ENCODE measurements at places on chromosomes 11 and 22.
A peak's percentile ranks its signal among the peaks of the same experiment; 100 is the strongest.

DNA sequence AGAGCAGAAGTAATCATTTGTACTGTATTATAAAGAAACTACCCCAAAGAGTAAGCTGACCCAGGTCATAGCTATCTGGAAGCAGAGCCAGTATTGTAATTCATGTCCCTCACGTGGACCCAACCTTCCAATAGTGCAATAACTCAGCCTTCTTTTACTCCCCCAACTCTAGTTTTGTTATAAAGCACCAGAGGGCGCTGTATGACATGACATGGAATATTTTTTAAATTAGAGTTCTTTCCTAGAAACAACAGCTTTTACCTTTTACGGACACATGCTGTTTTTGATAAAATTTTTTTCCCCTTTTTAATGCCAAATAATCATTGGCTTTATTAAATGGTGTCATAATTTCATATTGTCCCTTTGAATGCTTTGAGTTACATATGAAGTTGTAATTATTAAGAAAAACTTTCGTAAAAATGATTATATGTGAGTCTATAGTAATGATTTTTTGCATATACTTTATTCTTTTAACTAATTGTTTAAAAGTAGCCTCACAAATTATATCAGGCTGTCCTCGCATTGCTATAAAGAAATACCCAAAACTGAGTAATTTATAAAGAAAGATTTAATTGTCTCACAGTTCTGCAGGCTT is 76.9 kb downstream of the DKK3 start:
- DNase-seq = peak; percentile 24

GRCh38 chr11:124608147-124608546 is 3.1 kb upstream of the PANX3 start:
- DNase-seq = no peak

GRCh38 chr11:119666061-119666460 is 62.9 kb downstream of the NECTIN1 start:
- DNase-seq = no peak

- peak; percentile 13 for DNase-seq
Measured at GRCh38 chr11:78418584-78419211, 1.1 kb upstream of the GAB2 start.

DNA sequence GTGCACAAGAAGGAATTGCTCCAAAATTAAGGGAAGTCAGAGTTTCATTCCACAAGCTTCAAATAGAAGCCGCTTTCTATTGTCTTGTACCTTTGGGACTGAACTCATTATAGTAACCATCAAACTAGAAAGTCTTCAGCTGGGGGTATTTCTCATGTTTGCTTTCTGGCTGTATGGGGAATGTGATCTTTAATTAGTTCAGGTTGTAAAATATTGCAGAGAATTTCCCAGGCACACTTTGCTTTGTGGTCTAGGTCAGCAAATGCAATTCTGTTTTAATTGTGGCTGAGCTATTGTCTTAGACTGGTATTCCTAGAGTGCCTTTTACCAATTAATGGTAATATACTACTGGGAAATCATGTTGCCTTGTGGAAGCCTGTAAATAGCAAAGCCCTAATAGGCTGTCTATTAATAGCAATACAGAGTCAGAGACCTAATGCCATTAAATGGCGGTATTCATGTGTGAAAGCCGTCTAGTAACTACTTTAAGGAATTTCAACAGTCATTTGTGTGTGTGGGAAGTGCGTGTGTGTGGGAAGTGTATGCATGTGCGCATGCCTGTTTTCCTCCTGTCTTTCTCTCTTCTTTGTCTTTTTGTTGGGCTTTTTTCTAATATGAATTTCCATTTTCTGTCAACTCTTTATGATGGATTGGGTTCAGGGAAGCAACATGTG is 276.6 kb downstream of the FAT3 start:
- DNase-seq = no peak

GRCh38 chr11:75735181-75735845 is 17.7 kb downstream of the MOGAT2 start:
- DNase-seq = no peak

DNA sequence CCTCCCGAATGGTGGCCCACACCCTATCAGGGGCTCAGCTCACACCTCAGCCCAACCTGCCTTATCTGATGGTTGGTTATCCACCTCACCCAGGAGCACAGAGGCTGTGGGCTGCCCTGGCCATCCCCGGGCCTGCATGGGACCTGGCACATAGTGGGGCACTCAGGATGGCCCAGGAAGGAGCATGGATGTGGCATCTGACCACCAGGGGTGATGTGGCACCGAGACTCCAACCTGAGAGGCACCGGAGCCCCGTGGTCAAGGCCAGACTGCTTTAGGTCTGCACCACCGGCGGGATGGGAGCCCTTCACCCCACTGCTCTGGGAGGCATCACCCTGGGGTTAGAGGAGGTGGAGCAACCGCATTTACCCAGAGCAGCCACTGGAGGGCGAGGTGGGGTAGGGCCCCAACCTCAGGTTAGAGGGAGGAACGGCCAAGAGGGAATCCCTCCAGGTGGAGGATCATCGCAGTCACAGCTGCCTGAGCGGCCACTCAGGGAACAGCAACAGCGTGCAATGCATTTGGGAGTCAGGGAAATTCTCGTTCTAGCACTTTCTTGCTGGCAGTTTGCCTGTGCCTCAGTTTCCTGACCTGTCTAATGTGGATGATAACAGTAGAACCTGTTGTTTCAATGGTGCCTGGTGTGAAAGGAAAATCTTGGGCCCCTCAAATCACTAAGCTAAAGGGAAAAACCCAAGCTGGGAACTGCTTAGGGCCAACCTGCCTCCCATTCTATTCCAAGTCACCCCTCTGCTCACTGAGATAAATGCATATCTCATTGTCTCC is 52.9 kb upstream of the CARS1 start:
- peak; percentile 91 for DNase-seq

GRCh38 chr22:17486313-17486712 is 77.0 kb upstream of the SLC25A18 start:
- no peak for DNase-seq

- DNase-seq = no peak
Measured at GRCh38 chr11:30197869-30198268, 32.9 kb upstream of the FSHB start.

- DNase-seq = no peak
Measured at GRCh38 chr11:84117394-84117793, 831.2 kb upstream of the CCDC90B start.

- DNase-seq = no peak
Measured at GRCh38 chr11:126186025-126186698, 25.3 kb downstream of the RPUSD4 start.

DNA sequence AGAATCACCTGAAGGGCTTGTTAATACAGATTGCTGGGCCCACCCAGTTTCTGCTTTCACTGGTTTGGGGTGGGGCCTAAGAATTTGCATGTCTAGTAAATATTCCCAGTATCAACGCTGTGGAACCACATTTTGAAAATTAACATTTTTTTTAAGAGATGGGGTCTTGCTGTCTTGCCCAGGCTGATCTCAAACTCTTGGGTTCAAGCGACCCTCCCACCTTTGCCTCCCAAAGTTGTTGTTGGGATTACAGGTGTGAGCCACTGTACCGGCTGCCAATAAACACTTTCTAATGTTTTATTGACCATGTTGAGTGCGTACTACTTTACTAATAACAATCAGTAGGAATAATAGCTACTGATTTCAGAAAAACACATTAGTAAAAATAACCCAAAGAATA is 2.5 kb downstream of the EIF4G2 start:
- DNase-seq = no peak

DNA sequence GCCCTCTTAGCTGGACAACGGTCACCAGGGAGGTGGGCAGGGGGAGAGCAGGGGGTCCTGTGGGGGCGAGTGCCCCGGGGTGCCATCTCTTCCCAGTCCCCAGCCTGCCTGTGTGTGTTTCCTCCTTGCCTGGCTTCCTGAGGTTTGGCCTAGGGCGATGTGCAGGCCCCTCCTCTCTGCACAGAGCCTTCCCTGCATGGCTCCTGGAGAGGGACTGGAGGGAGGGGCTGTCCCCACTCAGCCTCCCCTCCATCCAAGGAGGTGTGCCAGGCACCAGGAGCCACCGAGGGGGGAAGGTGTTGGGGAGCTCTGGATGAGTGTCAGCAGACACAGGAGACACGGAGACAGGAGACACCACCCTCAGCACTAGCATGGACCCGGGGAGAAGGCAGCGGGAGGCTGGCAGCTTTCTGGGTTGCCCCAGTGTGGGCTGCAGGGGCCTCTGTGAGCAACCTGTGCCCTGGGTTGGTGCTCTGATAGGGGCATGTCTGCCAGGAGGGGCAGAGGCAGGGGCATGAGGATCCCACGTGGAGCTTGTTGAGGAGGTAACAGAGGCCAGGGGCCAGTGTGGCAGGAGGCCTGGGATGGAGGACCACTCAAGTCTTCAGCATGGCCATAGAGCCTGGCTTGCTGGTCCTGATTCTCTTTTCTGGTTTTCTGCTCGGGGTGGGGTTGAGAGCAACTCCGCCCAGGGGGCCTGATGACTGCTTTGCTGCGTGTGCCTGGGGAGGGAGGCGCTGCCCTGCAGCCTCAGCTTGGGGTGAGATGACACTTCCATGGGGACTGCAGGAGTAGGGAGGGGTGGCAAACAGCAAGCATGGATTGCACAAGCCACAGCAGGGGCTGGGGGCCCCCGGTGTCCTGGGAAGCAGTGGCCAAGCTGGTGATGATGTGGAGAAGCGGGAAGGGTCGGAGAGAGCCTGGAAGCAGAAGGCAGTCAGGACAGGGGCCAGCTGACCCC is 78.8 kb downstream of the ST3GAL4 start:
- DNase-seq = peak; percentile 55

DNA sequence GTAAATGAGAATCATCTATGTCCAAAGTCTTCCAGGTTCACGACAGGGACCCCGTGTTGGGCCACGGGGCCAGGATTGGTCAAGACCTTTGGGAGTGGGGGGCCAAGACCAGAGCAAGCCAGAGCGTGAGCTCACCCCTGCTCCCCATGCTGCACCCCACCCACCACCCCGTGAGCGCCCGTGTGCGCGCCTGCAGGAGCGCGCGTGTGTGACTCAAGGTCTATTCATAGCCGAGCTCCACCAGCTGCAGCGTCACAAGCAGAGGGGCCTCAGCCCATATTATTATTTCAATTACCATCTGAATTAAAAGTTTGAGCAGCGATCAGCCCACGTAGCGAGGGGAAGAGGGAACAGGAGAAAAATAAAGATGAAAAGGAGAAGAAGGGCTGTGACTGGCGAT is 5.2 kb downstream of the KCNJ4 start:
- no peak for DNase-seq

GRCh38 chr11:7665473-7666291 is 7.6 kb downstream of the CYB5R2 start:
- peak; percentile 78 for DNase-seq

DNA sequence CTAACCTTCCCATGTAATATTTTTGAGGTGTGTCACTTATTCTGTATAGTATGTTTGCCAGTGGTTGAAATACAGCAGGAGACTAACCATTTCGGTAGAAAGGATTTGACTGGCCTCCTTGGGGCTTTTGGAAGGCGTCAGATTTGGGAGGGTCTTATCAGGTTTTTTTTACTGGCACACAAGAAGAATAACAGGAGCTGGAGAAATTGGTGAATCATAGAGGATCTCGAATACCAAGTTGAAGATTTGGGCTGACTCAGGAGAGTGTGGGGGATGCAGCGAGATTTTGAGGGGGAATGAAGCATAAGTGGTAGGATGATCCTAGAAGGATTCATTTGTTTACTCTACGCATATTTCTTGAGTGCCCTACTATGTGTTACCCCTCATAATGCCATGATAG is 200.5 kb downstream of the DDX10 start:
- DNase-seq = no peak

DNA sequence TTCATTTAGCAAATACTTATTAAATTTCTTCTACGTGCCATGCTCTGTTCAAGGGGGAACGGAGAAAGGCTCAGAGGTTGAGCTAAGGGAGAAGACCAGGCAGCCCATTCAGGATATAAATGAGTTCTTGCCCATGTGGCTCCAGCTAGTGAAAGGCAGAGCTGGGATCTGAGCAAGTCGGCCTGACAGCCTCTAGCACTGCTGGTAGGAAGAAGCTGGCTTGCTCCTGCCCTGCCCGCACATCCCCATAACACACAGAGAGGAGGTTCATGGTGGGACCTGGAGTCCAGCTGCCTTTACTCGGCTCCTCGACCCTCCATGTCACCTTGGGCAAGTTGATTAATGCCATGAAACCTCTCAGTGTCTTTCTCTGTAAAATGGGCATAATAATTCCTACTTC is 2.0 kb downstream of the SLC15A3 start:
- DNase-seq = peak; percentile 20

GRCh38 chr11:24628224-24628776 is 131.4 kb downstream of the LUZP2 start:
- DNase-seq = no peak

- DNase-seq = peak; percentile 71
Measured at GRCh38 chr11:74749127-74749964, 697 bp downstream of the RNF169 start.

GRCh38 chr22:43745783-43746356 is 66.2 kb downstream of the EFCAB6 start:
- no peak for DNase-seq

DNA sequence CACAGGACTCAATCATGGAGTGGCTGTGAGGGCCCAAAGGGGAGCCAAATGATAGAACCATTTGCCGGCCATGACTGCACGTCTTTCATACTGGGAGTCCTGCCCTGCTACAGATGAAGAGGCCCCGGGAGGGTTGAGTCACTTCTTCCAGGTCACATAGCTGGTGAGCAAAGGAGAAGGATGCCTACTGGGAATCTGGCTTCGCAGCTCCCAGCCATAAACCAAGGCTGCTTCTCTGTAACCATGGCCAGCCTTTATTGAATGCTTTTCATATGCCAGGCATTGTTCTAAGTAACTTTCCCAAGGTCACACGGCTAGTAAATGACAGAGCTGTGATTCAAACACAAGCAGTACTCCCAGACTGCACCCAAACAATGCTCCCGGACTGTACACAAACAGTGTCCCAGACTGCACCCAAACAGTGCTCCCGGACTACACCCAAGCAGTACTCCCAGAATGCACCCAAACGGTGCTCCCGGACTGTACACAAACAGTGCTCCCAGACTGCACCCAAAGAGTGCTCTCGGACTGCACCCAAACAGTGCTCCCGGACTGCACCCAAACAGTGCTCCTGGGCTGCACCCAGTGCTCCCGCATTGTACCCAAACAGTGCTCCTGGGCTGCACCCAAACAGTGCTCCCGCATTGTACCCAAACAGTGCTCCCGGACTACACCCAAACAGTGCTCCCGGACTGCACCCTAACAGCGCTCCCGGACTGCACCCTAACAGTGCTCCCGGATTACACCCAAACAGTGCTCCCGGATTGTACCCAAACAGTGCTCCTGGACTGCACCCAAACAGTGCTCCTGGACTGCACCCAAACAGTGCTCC is 89.8 kb downstream of the FBXO7 start:
- DNase-seq = no peak

GRCh38 chr11:1201395-1202153 is 21.3 kb upstream of the MUC5B start:
- no peak for DNase-seq

GRCh38 chr11:126874276-126874675 is 126.3 kb downstream of the KIRREL3 start:
- DNase-seq = no peak

DNA sequence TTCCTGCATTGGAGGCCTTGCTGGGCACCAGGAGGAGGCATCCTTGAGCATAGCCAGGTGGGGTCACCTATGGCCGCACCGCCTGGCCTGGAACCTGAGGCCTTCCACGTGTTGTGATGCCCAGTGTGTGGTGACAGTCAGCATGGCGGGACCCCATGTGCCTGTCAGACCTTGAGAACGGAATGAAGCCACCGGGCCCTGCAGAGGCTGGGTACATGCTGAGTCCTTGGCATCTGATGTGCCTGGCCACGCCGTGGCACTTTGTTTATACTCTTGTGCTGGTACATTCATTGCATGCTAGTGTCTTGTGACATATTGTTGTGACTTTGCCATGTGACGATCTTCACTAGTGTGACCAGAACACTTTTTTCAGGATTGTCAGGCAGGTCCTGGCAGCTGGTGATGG is 8.5 kb upstream of the MYO7A start:
- DNase-seq = no peak
